ENCODE measurements at places on chromosomes 6 and 20. TPM values are rescaled to one million over a fixed set of nuclear protein-coding genes. Genes with fewer than 3 reads are reported as not detected.

Gene LRRN4
- not detected for total RNA-seq

Gene TRIM10
- total RNA-seq = not detected

Gene FNDC1
- not detected for total RNA-seq

Gene NOX3
- total RNA-seq = not detected

Gene ARMC12
- not detected for total RNA-seq

Gene TGM3
- not detected for total RNA-seq

Gene POPDC3
- total RNA-seq = not detected

DNA sequence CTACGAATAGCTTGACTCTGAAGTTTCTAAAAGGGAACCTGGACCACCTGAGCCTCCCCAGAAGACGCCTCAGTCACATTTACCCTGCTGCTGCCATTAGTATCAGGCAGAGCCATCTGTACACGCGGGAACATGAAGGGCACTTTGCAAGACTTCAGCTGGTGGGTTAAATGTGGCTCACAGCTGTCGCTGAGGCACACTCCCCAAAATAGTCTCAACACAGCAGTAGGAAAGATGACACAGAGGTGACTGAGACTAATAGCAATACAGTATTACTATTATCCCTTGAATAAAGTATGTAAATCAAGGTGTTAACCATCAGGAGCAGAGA, 29.0 kb downstream of the PSMB1 start:
- no peak for DNase-seq

- no peak for DNase-seq
Observed at GRCh38 chr6:134361011-134361410, 43.1 kb upstream of the SGK1 start.

DNA sequence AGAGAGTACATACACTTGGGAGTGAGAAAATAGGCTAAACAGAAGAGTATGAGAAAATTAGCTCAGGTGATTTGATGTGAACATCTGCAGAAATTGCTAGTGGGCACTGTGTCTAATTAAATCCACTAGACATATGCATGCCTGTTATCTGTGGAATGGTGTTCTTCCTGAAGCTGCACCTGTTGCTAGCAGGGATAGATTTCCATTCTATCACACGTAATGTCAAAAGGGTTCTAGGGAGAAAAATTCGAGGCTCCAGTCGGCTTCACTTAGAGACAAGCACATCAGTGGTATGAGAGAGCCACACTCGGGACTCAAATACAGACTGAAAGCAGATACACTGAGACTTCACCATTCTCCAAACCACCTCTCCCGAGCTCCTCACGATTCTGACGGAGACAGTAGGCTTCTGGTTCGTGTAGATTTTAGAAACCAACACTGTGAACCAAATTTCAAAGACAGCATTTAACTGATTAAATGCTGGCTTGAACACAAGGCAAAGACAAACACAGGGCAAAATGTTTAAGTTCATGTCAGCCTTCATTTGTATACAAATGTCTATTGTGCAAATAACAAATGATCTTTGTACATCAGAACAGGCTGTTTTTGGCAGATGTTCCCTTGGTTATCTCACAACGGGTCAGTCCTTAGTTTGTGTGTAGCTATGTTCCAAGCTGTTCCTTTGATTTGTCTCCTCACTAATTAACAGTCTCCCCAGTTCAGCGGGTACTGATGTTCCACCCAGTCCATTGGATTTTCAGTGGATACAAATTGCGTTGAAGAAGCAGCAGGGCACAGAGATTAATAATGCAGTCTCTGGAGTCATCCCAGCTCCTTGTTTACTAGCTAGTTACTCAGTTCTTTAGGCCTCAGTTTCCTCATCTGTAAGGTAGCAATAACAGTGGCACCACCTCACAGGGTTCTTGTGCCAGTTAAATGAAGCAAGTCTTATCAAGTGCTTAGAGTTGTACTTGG, 131.0 kb upstream of the IFNGR1 start:
- no peak for DNase-seq

- DNase-seq = no peak
Observed at GRCh38 chr6:99333068-99333467, 16.4 kb downstream of the FAXC start.

GRCh38 chr6:168905451-168906090, 348.1 kb downstream of the THBS2 start:
- DNase-seq = peak; percentile 39

DNA sequence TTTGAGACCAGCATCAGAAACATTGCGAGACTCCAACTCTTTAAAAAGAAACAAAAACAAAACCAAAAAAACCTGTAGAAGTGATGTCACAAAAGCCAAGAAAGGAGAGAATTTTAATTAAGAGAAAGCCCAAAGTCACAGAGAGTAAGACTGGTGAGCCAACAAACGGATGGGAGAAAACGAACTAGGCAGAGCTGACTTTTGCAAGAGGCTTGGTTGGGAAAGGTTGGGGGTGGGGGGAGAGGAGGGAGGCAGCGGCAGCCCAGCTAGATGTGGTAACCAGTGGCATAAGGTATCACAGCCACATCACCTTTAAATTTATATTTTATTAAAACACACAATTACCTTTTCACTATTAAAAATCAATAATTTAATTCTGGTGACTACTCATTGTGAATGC, 23.5 kb downstream of the NOL7 start:
- no peak for DNase-seq

GRCh38 chr6:113980937-113981554, 10.1 kb upstream of the HDAC2 start:
- DNase-seq = peak; percentile 52

DNA sequence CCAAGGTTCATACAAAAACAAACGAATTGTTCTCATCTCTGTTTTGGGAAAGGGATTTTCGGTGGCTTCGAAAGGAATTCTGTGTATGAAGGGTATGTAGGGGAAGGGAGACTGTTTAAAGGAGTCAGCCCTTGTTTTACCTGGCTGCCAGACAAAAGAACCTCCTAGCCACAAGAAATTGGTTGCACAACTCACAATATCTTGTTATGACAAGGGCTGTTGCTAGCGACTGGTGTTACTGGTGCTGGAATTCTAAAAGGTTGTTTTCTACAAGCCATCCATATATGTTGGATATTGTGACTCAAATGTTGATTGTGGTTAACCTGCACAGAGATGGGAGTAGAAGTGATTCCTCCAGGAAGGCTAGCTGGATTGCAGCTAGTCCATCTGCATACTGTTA, 34.6 kb upstream of the CITED2 start:
- no peak for DNase-seq

- DNase-seq = no peak
Observed at GRCh38 chr20:18750735-18751134, 62.8 kb upstream of the SCP2D1 start.

- DNase-seq = peak; percentile 68
Observed at GRCh38 chr20:52031563-52032303, 159.8 kb downstream of the ZFP64 start.

DNA sequence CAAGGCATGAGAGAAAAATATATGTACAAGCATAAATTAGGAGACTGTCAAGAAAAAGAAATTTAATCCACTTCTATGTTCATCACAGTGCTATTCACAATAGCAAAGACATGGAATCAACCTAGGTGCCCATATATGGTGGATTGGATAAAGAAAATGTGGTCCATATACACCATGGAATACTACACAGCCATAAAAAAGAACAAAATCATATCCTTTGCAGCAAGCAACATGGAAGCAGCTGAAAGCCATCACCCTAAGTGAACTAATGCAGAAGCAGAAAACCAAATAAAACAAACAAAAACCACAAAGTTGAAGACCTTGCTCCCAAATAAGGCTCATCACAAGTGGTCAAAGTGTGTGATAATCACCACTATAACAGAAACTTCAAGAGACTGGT, 36.7 kb downstream of the USP45 start:
- DNase-seq = no peak

GRCh38 chr20:24468401-24469115, 871 bp upstream of the SYNDIG1 start:
- DNase-seq = no peak

DNA sequence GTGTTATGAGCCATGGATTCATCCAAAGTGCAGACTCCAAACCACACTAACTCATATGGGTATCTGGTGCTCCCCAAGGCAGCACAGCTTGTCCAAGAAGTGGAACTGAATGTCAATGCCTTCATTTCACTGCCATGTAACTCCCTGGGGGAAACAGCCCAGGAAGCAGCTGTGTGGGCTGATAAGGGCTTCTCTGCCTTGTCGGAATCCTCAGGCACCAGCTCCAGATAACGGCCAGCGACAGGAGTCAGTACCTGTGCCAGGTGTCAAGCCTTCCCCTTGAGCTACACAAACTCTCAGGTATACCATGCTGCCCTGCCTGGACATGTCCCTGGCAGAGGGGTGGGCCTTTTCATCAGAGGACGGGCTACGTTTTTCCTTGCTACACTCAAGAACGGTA, 751.9 kb upstream of the CHD6 start:
- no peak for DNase-seq

GRCh38 chr20:33054381-33054780, 678 bp downstream of the BPIFB3 start:
- no peak for DNase-seq

DNA sequence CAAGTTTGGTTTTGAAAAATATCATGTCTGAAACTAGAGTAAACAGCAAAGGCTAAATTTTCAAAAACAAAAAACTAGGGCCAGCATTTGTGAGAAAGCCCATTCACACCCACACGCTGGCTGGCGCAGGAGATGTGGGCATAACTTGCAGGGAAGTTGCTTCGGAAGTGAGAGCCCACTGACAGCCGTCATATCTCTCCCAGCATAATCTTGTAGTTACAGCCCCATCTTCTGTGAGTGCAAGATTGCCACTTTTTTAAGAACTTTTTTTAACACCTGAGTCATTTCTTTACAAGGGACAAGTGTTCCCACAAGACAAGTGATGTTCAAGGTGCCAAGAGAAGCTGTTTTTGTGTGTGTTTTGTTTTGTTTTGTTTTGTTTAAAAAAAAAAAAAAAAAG, 212.5 kb upstream of the CNR1 start:
- no peak for DNase-seq

DNA sequence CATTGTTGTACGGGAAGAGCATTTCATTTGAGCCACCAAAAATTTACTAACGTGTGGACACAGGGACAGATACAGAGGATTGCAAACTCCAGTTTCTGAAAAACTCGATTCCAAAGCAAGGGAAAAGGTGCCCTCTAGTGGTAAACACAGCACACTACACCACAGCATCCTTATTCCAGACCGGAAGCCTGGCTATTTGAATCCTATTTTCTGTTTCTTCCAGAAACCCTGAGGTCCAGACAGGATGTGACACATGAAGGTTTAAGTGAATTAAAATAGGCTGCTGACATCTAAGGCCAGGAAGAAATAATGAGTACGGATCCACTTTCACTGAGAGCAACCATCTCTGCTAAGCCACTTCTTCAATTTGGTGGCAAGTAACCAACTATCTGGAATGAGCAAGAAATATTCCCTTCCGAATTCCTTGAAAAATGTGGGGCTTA, 31.8 kb upstream of the GMPR start:
- peak; percentile 88 for DNase-seq

- no peak for DNase-seq
Observed at GRCh38 chr6:36064770-36065396, 37.3 kb downstream of the MAPK14 start.

- peak; percentile 37 for DNase-seq
Observed at GRCh38 chr20:33578510-33578909, 83.6 kb upstream of the C20orf144 start.

DNA sequence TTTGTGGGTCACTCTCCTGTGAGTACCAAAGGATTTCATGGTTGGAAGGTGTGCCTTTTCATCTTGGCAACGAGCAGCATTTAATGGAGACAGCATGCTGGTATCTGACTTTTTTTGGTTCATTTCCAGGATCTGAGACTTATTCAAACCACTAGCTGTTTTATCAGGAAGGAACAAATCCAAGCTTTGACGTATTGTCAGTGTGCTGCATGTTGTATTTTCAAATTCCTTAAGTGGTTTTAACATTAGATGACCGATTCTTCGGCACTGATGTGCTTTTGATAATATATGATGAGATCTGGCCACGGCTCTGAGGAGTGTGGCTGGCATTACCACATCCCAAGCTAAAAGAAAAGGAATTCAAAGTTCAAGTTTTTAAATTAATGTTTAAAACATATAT, 6.4 kb downstream of the RMND1 start:
- no peak for DNase-seq

DNA sequence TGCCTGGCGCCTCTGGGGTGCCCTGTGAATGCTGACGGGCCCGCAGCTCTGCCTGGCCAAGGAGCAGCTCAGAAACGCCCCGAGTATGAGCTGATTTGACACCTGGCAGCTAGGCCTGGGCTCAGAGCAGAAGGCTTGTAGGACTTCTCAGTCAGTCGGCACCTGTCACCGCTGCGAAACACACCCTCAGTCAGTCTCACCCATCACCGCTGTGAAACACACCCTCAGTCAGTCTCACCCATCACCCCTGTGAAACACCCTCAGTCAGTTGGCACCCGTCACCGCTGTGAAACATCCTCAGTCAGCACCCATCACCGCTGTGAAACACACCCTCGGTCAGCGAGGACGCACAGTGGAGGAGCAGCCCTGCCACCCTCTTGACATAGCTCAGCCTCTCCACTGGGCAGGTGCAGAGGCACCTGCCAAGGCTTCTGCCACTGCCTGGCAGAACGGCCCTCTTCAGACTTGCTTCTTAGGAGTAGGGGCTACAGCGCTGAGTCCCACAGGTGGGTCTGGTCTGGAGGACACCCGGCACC, 109.0 kb downstream of the PSMB1 start:
- DNase-seq = no peak

DNA sequence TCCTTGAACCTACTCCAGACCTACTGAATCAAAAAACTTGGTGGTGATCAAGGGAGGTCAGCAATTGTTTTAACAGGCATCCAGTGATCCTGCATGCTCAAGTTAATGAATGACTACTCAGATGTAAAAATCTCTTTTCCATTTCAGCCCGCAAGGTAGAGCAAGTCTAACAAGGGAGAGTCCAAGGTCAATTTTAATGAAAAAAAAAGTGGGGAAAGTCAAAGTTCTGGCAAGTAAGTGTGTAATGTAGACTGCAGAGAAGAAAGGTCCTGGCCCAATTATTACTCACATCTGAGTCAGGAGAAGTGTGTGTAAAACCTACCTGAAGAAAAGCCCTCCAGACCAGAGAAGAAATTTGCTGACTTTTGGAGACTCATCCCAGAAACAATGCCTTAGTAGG, 193.5 kb downstream of the UBE3D start:
- no peak for DNase-seq

- DNase-seq = no peak
Observed at GRCh38 chr6:90536520-90536919, 50.4 kb downstream of the MAP3K7 start.

DNA sequence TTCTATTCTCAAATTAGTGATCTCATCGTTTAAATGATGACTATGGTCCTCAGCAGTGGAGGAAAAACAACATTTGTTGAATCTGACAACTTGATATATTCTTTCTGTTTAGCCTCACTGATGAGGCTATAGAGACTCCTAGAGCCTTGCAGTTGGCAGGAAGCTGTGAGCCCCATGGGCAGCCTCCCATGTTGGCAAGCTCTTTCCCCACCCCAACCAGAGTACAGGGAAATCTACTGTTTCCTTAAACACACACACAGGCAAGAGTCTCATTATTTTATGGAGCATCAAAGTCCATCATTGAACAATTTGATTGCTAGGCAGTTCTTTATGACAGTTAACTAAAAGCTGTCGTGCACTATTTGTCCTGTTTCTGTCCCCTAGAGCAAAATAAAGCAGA, 498.2 kb upstream of the CITED2 start:
- peak; percentile 49 for DNase-seq

All from stomach (tissue), 19 donors.